H7 (cell line): ENCODE measurements at places on chromosomes 12 and 14.

DNA sequence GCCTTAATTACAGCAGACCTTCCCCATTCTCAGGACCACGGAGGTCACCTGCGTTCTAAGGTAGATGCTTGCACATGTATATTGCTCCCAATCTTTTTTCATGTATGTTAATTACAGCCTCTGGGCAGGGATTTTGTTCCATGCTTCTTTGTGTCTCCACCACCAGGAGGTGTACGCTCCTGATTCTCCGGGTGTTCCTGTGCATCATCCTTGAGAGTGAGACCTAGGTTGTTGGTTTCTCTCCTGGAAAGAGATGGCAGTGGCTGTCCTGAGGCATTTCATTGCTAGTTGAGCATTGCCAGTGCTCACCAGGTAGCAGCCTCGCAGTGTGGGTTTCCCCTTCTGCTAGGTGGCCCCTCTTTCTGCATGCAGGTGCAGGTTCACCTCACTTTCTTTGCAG lies 52.8 kb downstream of the KCNK13 start:
- DNase-seq, result no peak

GRCh38 chr12:74105434-74105833 lies 432.2 kb upstream of the ATXN7L3B start:
- DNase-seq, result no peak

DNA sequence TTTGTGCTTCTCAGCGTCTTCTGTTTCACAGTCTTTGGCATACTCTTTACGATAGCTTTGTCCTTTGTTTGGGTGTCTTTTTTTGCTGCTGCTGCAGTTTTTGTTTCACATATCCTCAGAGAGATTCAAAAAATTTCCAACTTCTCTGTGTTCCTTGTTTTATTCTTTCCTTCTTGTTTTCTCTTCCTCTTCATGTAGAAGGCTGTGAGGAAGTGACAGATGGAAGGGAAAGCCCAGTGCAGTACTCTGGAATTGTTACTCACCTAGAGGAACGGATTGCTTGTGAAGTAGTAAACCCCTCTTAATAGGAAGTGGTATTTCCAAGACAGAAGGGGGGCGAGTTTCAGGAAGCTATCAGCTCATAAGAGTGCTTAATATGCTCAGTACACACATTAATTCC lies 1.7 kb downstream of the CREBL2 start:
- DNase-seq, result no peak

GRCh38 chr14:96888593-96888992 lies 91.4 kb downstream of the VRK1 start:
- no peak for DNase-seq

DNA sequence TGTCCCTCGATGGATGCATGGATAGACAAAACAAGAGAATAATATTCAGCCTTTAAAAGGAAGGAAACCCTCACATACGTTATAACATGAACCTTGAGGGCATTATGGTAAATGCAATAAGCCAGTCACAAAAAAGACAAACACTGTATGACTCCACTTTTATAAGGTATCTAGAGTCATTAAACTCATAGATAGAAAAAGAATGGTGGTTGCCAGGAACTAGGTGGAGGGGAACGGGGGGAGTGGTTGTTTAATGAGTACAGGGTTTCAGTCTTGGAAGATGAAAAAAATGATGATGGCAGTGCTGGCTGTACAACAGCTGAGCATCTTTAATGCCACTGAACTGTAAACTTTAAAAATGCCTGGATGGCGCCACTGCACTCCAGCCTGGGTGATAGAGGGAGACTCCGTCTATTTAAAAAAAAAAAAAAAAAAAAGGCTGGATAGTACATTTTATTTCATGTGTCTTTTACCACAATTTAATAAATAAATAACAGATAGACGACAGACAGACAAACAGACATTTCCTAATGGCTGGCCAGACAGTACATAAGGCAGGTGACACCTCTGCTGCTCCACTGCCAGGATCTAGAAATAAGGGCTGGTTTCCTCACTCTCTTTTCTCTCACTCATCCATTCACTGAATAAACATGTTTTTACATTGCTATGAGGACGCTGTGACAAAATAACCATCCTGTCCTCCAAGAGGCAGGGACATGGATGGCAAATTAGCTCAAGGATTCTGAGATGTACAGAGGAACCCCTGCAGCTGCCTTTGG lies 118.8 kb downstream of the FOXN3 start:
- DNase-seq, result no peak

DNA sequence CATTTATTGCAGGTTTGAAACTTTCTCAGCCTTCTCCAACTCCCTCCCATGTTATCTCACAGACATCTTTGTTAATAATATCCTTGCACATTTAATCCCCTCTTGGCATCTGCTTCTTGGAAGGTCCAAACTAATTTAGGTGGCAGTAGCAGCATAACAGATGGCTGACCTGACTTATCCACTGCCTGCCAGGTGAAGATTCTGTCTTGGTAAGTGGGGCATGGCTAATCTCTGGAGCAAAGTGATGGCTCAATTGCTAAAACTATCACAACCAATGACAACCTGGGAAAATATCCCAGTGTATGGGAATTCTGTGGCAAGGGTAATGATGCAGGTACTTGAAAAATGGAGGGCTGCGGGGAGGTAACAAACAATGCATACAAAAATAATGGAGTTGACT lies 58.2 kb upstream of the ALG10B start:
- no peak for DNase-seq

DNA sequence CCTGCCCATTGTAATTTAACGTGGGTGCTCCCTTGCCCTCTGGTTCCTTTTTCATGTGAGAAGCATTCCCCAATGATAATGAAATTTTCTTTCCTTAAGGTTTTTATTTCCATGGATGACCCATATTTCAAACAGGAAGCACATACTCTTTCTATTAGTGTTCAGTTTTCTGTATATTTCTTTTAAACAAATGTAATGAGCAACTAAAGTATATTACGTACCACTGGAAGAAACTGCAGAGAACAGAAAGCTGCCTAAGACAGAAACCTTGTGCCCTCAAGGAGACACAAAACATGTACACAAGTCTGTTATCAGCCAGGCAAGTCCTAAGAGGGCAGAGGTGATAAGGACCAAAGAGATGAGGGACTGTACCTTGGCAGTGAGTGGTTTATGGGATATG lies 414.9 kb downstream of the ETNK1 start:
- DNase-seq, result no peak

DNA sequence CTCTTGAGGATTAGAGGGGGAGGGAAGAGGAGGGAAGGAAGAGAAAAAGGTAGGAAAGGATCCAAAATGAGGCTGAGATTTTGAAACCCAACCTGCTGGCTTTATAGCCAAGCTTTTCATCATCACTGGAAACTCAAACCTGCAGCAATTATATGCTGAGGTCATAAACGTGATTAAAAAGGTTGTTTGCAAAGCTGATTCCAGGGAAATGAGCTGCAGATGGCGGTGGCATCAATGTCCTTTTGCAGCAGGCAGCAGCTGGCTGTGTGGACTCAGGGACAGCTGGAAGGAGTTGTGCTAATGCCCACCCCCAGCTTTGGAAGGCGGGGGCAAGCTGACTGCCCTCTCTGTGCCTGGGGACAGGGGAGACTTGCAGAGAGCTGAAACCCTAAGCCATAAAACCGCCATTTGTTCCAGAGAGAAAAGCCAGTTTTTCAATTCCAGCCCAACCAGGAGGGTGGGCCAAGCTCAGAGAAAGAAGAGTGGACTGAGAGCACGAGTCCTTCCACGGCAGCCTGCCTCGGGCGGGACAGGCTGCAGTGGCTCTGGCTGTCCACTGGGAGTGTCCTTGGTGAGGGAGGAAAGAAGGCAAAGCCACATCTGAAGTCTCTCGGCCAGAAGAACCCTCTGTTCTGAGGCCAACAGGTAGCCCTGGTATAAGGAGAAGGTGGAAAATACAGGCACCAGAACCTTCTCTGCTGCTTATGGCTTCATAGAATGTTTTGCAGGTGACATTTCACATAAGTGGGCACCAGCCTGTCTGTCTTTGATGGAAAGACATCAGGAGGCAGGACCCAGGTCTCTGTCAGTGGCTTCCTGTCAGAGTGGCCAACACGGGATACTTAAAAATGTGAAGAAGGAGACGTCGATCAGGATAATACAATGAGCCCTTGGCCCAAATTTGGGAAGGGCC lies 90.7 kb downstream of the SINHCAF start:
- DNase-seq, result no peak

DNA sequence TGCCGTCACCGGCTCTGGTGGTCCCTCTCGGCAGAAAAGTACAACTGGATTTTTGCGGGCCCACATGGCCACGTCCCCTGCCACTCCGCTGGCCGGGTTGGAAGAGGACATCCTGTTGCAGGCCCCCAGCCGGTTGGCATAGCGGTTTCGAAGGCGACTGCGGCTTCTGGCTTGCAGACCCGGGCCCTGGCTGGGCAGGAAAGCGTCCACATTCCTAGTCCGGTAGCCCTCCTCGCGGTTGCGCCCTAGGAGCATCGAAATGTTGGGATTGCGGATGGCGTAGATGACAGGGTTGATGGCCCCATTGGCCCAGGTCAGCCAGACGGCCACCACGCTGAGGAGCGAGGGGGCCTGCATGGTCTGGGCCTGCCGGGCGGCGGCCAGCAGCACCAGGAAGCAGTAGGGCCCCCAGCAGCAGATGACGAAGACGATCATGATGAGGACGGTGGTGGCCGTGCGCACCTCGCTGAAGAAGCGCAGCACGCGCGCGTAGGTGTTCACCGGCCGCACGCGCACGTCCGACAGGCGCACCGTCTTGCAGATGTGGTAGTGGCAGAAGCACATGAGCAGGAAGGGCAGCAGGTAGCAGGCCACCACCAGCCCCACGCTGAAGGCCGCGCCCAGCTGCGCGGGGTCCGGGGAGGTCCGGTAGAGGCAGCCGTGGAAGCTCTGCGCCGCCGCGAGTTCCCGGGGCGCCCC lies 1.2 kb downstream of the GPR135 start:
- peak; percentile 75 for DNase-seq
